NCI-H1105 treated with DMSO at 0.1 percent for 48 hours (cell line): ENCODE measurements at places on chromosomes 1 and 21.

GRCh38 chr1:26754086-26754874, 33.5 kb upstream of the PIGV start:
- DNase-seq, result no peak

DNA sequence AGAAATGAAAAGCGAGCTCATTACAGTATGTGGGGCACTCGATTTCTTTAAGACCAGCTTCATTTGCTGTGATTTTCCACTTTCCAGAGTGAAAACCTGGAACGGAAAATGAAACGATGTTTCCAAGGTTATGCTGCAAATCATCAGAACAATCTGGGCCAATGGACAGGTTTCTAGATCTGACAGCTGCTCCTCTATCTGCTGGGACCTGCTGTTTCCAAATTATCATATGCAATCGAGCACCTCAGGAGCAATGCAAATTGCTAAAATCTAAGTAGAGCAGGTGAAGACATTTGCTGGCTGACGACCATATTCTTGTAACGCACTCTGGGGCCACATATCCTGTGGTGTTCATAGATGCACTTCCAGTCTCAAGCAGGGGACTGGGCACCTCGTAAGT, 39.7 kb upstream of the TIAM1 start:
- no peak for DNase-seq

DNA sequence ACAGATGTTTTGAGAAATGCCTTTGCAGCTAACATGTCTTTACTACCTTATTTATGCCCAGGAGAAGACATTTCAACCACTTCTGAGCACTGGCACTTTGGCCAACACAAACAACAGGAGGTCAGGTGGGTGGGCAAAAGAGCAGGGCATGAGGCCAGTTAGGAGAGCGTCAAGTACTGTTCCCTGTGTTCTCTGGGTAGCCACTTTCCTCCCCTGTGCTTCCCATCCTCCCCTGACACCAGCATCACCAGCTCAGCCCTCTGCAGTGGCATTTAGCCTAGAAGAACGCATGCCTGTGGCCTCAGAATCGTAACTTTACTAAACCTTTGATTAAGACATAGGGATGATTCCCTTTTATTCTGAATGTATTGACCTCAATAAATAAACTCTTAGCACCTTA, 18.3 kb downstream of the BTG2 start:
- no peak for DNase-seq

DNA sequence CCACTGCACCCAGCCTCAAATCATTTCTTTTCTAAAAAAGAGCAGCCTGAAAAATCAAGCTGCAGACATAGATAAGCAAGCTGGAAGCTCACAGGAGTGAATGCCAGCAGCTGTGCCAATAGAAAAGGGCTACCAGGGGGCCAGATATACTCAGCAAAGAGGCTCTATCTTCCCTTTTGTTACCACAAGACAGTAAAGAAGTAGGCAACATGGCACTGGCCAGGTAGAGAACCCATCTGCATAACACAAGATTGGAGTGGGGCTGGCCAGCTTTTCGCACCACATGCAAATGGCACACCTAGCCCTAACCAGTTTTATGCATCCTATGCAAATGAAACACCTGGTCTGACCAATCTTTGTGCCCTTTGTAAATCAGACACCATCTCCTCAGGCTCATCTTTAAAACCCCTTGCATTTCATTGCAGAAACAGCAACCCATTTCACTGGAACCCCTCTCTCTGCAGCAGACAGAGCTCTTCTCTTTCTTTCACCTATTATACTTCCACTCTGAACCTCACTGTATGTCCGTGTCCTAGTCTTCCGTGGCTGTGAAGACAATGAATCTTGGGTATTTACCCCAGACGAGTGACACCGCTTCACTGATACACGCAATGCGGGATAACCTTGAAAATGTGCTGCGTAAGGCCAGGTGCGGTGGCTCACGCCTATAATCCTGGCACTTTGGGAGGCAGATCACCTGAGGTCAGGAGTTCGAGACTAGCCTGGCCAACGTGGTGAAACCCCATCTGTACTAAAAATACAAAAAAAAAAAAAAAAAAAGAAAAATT, 15.1 kb downstream of the CASP9 start:
- no peak for DNase-seq

GRCh38 chr1:9758559-9759121, 65.1 kb downstream of the CLSTN1 start:
- no peak for DNase-seq

- DNase-seq, result peak; percentile 69
These were observed 218.9 kb downstream of the CRB1 start for GRCh38 chr1:197486946-197487345.

GRCh38 chr1:28441674-28442073, 64.2 kb upstream of the RCC1 start:
- no peak for DNase-seq

GRCh38 chr1:211478801-211479578, 13.0 kb downstream of the RD3 start:
- DNase-seq, result no peak

DNA sequence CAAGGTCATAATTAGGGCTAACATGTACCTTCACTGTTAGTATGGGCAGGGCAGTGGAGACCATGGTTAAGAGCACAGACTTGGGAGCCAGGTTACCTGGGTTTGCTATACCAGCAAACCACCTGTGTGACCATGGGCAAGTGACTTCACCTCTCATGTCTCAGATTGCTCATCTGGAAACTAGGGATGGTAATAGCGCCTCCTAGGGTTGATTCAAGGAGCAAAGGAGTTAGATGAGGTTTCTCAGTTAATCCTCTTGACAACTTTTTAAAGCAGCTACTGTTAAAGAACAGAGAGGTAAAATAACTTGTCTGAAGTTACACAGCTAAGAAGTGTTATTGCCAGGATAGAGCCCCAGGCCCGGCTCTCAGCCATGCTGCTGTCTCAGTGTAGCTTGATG, 790 bp upstream of the MATN1 start:
- DNase-seq, result no peak
